Activated CD4-positive, alpha-beta T cell treated with anti-CD3 and anti-CD28 coated beads for 4 hours (primary cell): ENCODE measurements at places on chromosomes 7 and 10.

GRCh38 chr10:97854743-97855142, 5.1 kb downstream of the GOLGA7B start:
- DNase-seq: no peak

DNA sequence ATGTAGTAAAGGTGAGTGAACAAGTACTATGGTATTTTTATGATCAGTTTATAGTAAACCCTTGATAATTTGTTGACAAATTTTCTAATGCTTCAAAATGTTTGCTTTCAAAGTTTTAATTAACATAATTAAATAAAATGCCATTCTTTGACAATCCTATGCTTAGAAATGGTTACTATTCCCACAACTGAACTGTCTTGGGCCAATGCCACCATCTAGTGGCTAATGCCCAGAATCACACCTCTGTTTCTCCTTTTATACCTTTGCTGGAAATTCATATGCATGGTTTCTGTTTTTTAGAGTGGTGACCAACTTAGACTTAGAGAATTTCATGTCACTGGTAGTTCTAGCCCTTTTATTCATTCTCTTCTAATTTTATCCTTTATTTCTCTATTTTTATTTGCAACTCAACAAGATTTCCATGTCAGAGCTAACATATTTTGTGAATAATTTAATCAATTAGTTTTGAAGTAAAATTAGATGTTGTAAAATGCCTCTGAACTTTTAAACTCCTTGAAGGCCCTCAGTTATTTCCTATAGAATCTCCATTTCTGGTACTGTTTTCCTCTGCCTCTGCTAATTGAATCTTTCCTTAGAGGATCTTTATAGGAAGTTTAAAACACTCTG, 31.1 kb downstream of the PCGF5 start:
- peak; percentile 59 for DNase-seq

- DNase-seq: no peak
These were observed 6.4 kb downstream of the MAFK start for GRCh38 chr7:1536743-1537534.

DNA sequence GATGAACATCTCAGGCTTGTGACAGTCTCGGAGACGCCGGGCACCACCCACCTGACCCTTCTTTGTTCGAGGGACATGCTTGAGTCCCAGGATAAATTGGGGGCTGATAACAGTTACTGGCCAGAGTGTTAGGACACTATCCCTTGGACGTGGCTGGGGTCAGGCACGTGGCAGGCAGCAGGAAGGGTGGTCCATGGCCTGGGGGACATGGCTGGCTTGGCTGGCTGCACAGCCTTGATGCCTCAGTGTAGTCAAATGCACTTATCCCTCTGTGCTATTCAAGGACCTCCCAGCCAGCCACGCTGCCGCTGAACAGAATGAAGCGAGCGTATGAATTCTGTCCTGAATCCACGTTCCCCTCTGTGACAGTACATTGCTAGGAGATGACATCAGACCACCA, 662.0 kb upstream of the FOXK1 start:
- DNase-seq: no peak

DNA sequence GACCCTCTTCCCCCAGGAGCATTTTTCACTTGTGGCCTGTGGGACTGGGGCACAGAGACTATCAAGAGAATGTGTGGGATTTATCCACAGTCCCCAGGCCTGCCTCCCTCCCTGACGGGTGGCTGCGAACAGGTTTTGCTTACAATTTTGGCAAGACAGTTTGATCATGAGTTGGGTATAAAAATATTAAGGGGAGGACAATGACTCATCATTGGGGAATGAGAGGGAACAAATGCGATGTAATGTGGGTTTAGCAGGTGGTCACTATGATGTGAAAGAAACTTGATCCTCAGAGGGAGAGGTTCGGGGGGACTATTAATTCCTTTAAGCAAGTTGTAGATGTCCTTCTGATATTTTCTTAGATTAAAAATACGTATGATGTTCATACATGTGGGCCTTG, 52.2 kb downstream of the EMX2 start:
- DNase-seq: no peak

DNA sequence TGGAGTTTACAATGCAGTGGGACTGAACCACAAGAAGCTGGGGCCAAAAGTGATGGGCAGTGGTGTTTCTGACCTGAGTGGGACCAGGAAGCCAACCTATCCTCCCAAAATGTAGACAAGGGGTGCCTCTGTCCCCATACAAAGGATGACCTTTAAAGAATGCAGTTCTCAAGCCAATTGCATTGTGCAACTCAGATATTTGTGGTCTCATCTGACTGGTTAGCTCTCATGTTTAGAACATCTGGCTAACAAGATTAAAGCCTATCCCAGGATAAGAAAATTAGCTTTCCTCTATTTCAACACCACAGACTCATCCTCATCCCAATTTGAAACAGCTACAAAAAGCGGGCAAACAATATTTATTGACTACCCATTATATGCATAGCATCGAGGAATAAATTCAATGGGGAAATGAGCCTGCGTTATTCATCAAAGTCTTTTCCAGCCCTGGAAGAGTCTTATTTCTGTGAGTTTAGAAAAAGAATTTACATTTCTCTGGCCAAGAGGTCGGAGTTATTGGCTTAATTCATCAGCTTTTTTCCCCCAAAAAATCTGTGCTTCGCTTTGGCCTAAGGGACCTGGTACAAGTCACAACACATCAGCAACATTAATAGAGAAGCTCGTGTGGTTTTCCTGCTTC, 26.7 kb downstream of the ELMO1 start:
- DNase-seq: no peak

DNA sequence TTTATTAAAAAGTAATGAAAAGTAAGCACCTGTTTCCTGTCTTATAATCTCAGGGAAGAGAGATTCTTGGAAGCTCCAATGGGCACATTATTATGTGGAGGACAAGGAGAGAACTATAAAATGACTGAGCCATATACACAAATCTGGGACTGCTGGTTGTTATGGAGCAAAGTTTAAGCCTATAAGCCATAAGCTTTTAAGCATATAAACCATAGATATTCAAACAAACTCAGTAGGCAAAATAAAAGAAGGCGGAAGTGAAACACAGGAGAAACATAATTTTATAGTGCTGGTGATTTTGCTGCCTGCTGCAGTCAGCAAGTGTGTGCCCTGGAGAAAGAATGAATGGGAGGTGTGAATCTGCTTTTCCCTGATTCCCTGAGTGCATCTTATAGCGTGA, 274.4 kb downstream of the KIF20B start:
- no peak for DNase-seq

DNA sequence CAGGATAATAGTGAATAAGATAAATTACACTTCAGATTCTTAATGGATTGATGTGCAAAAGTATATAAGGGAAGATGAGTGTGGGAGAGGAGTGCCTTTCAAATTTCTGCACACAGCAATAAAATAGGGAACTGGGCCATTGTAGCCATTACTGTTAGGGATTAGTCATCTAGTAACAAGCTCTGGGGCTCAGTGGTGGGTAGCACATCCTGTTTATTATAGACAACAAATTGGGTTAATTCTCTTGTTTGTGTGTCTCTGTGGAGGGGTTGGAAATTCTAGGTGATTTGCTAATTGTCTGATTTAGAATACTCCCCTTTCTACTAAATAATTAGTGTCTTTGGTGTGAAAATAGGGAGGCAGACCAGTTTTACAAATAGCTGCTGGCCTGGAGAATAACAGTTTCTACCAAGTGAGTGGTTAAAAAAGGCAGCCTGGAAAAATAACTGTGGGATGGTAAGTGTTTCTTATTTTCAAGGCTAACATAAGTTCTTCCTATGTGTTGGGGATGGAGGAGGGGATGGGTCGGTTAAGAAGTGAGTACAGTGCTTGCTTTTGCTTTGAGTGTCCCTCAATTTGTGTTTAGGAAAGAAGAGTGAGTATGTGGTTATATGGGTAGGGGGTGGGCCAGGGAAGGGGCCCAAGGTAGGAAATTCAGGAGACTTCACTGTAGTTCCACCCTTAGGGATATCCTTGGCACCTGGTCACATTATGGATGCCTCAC, 43.3 kb upstream of the TMEM248 start:
- DNase-seq: no peak

- no peak for DNase-seq
These were observed 61.5 kb downstream of the IQUB start for GRCh38 chr7:123472750-123473445.

- DNase-seq: no peak
These were observed 134.2 kb downstream of the SND1 start for GRCh38 chr7:127786184-127786583.

GRCh38 chr7:17477182-17477581, 178.7 kb downstream of the AHR start:
- DNase-seq: no peak

DNA sequence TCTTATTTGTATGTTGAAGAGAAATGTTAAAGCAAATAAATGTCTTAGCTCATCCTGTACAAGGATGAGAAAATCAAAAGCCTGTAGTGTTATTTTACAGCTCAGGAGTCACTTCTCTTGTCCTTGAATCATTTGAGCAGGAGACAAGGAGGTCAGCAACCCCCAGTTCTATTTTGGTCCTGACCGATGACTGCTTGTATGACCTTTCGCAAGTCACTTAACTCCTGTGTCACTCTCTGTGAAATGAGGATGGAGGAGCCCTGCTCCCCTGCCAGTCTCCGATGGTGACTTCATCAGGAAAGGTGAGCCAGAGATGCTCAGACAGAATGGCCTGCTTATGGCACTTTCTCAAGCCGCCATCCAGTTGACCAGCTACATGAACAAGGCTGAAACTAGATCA, 101.0 kb downstream of the CELF2 start:
- DNase-seq: no peak

DNA sequence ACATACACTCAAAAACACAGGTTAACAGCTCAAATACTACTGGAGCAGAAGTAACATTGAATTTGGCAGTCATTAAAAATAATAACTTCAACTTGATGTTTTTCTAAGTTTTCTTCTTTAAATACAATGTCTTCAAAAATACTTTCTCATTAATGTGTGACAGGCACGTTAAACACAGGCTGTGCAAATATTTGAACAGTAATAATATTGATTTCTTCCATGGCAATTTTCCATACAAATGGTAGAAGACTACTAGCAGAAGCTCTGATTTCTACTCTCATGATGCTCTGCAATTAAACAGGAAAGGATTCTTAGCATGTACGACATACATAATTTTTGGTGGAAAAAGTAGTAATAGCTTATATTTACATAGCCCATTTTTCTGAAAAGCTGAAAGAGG, 47.4 kb downstream of the NRP1 start:
- DNase-seq: no peak

DNA sequence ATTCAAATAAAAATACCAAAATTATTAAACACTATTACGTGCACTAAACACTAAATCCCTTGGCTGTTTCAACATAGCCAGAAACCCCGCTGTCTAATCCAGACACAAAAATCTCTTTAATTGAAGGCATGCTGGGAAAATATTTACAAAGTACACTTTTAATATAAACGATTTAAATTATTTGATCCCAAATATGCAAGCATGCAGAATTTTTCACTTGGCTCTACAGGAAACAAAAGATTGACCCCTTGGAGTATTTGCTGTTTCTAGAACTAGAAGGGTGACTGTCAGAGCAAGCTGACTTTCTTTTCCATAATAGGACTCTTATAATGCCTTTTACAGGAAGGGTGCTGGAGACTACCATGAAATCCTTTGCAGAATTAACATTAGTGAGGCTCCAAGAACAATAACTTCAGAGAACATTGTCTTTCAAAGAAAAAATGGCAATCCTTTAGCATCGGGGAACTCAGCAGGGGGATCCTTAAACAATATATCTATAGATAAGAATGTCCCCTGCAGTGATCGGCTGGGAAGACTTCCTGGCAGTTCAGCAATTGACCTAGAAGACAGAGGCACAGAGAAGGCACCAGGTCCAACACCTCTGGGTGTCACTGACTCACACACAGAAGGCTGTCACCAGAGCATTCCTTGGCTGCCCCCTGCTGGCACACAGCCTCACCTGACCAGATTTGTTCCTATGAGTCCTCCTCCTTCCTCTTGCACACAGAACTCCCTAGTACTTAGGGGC, 55.8 kb upstream of the MRLN start:
- peak; percentile 43 for DNase-seq

DNA sequence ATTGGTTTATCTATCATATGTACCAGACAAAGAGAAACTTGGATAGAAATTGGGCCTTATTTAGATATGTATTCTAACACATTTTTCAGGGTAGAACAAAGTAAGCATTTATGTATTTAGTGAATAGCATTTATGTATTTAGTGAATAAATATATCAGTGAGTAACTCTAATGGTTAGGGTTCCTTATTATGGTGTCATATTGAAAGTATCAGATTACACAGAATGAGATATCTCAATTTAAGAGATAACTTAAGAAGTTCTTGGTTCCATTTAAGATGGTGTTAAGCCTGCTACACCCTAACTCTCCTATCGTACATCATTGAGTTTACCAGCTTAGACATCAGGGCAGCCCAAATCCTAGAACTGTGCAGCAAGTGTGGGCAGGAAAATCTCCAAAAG, 35.9 kb upstream of the DMTF1 start:
- no peak for DNase-seq

- DNase-seq: peak; percentile 66
These were observed 102.8 kb downstream of the PIP4K2A start for GRCh38 chr10:22611425-22612115.

DNA sequence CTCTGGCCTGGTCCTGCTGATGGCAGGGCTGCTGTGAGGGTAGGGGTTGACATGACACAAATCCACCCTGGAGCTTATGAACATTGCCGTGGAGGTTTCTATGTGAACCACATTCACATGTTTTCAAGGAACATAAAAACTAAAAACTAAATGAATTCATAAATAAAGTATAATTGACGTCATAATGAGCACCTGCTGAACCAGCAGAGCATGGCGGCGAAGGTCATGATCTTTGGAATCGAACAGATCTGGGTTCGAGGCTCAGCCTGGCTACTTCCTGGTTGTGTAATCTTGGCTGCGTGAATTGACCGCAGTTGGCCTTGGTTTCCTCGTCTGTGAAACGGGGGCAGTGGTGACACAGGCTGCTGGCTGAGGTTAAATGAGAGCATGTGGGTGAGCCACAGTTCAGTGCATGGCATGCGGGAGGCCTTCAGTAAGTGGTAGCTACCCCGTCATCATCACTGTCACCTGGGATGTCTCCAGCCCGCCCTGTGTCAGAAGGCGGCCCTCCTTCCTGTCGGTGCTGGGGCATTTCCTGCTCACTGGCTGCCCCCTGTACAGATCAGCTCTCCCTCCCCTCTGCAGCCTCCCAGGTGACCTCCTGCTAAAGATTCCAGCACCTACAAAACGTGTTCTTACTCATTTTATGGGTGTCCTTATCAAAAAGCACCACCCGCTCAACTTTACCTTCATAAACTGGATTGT, 190.3 kb upstream of the SHH start:
- DNase-seq: no peak

GRCh38 chr10:44966816-44967509, 7.4 kb downstream of the RASSF4 start:
- DNase-seq: no peak

DNA sequence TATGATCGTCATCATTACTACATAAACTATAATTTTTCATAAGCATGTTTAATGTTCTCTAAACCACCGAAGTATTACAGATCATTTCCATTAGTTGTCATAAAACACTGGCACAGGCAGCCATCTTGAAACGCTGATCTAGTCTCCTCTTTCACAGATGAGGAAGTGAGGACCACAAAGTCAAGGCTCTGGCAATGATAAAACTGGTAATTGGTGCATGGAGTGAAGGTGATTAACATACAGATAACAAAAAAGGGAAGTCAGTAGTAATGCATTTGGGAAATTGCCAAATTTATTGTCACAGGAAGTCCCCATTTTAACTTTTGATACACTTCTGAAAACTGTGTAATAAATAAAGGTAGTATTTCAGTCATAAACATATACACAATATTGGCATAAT, 49.3 kb downstream of the FBXL13 start:
- DNase-seq: no peak
